ENCODE measurements at places on chromosomes 13 and 19.
A peak's percentile ranks its signal among the peaks of the same experiment; 100 is the strongest.

- no peak for DNase-seq
These were observed 81.8 kb downstream of the GGACT start for GRCh38 chr13:100506600-100507422.

DNA sequence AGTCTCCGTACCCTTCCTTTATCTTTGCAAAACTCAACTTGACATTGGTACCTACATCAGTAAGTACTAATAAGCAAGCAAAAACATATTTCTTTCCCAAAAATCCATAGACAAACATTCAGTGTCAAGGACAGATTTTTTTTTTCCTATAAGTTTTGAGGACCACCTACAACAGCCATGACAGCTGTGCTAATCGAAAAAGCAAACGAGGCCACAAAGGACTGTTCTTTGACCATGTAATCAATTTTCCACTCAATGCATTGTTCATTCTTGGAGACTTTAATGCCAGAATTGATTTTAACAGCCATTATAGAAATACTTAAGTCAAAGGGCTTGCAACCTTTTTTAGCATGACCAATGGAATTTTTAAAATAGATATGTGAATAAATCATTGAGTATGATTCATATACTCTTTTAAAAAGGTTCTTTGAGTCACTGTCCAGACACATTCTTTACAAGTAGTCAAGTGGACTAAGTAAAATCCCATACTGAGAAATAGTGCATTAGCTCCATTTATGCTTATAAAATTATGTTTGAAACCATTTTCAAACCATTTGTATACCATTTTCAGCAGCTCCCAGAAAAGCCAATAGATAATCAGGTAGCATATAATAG is 323.9 kb downstream of the MZT1 start:
- DNase-seq, result no peak

DNA sequence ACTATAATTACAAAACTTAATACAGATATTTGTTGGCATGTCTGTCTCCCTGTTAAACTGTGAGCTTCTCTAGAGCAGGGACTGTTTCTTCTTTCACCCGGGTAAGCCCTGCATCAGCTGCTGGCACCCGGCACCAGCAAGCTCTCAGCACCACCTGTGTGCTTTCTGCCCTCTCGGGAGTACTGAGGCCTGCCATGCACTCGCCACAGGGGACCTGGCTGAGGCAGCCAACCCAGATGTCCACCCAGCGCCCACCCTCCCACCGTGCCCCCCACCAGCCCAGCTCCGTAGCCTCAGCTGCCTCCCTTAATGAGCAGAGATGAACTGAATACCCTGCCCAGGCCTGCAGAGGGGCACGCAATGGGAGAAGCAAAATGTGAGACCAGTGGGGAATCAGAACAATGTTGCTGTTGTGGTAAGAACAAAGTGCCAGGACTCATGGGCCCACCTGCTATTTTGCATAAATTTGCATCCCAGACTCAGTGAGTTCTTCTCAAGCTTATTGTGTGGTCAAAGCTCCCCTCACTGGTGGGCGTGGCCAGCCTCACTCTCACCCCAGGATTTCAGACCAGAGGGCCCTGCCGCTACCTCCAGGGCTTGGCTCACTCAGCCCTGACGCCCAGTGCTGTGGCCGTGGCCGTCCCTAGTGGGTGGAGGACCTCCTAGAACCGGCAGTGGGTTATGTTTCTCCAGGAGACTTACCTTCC is 14.6 kb upstream of the SERPINE3 start:
- DNase-seq, result no peak

DNA sequence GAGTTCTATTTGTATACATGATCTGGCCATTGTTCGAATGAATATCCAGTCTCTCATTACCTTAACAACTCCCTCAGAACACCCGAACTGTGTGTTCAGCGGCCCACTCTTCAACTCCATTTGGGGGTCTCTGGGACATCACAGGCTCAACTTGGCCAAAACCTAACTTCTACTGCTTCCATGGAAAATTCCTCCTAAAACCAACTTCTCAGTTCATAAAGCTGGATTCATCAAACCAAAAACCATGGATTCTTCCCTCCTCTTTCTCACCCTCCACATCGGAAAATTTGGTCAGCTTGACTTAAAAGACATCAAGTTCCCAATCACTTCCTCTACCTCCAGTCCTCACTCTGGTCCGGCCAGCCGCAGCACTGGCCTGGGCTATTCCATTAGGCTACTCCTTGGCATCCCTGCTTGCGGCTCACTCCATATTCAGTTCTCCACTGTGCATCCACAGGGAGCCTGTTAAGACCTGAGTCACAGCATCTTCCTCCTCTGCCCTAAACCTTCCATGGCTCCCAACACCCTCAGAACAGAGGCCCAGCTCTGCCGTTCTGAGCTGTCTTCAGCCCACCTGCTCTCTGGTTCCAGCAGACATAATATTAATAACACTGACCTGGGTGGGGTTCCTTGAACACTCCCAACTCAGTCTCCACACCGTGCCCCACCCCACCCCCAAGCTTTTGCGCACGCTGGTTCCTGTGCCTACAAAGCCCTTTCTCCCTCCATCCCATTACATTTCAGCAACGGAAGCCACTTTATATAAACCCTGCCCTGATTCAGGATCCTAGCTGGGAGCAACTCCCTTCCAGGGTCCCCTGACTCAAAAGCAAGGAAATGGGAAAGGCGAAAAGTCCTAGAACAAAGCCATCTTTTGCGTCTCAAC is 1.1 kb downstream of the ZNF792 start:
- no peak for DNase-seq

GRCh38 chr13:46593398-46593797 is 40.4 kb downstream of the LRCH1 start:
- peak; percentile 64 for DNase-seq

- DNase-seq, result no peak
These were observed 207.9 kb upstream of the UFM1 start for GRCh38 chr13:38141792-38142191.

- no peak for DNase-seq
These were observed 13.3 kb downstream of the TSKS start for GRCh38 chr19:49749771-49750170.

DNA sequence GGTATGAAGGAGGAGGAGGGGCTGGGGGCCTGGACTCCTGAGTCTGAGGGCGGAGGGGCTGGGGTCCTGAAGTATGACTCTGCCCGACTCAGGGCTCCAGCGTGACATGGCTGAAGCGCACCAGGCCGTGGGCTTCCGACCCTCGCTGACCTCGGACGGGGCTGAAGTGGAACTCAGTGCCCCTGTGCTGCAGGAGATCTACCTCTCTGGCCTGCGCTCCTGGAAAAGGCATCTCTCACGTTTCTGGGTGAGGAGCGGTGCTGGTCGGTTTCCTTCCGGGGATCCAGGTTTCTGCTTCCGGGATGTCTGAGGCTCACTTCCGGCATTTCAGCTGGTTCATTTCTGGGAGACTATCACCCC is 1.2 kb downstream of the CPT1C start:
- no peak for DNase-seq

DNA sequence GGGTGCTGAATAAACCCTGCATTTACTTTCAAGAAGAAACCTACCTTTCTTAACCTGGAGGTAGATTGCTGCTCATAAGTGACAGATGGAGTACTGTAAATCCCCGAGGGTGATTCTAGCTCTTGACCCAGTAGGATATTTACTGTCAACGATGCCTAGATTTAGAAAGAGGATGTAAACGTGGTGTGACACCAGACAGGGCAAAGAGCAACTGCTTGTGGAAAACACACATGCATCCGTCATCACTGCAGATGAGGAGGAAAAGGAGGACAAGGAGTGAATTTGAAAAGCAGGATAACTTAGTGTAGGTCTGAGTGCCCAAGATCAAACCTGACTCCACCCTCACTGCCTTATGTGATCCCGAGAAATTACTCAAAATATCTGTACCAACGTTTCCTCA is 9.8 kb upstream of the CLN5 start:
- DNase-seq, result no peak

DNA sequence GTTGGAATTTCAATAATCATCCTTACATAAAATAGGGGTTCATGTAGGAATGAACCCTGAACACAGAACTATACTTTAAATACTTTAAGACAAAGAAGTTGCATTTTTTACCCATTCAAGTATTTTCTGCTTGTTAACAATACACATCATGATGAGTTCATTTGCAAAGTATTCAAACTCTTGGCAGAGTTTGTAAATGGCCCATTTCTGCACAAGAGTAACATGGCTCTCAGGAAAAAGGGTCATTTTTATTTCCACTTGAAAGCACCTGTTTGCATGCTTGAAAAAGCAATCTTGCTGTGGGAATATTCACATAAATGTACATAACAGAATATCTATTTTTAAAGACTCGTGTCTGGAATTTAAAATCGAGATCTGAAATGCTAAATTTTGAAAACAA is 18.1 kb downstream of the ESD start:
- no peak for DNase-seq

DNA sequence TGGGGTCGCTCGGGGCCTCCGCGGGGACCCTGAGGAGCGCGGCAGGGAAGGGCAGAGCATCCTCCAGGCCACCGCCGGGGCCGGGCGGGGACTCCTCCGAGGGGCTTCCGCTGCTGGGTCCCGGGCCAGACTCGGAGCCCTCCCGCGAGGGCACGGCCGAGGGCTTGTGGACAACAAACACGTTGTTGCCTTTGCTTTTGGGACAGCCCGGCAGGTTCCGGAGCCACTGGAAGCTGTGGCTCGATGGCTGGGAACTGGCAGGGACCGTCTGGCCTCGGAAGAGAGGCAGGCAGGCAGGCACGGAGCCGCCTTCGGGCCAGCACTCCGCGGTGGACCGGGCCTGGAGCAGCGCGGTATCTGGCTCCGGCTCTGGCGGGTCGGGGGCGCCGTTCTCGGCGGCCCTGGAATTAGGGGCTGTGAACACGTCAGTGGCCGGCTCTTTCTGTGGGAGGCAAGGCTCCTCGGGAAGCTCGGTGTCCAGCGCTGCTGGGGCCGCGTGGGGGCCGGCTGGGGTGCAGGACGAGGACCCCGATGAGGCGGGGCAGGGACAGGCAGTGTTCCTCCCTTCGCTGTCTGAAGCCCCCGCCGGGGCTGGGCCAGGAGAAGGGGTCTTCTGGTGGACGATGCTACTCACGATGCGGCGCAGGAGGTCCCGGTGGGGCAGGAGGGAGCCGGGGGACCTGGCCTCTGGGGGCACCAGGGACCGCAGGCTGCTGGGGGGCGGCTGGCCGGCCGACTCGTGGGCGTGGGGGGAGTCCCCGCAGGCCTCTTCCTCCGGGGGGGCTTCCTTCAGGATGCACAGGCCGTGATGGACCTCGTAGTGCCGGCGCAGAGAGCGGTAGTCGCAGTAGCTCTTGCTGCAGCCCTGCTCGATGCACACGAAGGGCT is 27.6 kb downstream of the ZNF541 start:
- peak; percentile 14 for DNase-seq

DNA sequence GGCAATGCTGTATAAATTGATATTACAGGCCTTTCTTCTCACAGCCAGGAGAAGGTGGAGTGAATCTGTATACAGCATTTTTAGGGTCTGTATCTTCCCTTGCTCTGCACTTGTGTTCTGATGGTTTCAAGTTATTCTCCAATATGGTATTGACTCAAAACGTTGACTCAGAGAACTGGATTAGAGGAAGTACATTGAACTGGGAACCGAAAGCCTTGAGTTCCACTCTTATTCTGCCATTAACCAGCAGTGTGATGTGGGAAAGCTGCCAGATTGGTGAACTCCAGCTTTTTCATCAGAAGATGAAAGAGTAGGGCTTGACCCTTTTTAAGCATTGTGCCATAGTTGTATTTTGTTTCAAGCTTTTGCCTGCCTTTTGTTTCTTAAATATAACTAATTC is 167.7 kb downstream of the SPRY2 start:
- no peak for DNase-seq

GRCh38 chr19:30784850-30785457 is 412.8 kb downstream of the ZNF536 start:
- DNase-seq, result peak; percentile 43

DNA sequence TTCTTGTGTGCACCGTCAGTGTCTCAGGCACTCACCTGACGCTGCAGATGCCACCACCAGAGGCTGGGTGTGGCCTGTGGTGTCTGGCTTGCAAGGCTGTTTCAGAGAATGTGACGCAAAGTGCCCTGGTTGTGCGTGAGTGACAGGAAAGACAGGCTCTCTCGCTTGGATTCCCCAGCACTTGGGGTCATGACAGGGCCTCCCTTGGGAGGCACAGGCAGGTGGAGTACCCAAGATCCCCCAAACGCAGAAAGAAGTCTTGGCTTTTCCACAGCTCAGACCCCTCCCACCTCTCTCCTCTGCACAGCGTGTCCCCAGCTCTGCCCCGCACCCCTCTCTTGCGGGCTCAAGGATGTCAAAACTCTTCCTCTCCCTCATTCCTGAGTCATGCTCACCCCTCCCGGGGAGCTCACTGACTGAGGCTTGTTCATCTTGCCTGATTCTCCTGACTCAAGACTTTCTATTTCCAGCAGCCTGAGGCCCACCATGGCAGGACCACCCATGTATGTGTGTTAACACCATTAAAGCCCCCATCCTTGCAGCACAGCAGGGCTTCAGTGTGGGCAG is 21.0 kb downstream of the DHX34 start:
- no peak for DNase-seq

- DNase-seq, result no peak
These were observed 24.5 kb downstream of the DIAPH3 start for GRCh38 chr13:60139272-60139671.

DNA sequence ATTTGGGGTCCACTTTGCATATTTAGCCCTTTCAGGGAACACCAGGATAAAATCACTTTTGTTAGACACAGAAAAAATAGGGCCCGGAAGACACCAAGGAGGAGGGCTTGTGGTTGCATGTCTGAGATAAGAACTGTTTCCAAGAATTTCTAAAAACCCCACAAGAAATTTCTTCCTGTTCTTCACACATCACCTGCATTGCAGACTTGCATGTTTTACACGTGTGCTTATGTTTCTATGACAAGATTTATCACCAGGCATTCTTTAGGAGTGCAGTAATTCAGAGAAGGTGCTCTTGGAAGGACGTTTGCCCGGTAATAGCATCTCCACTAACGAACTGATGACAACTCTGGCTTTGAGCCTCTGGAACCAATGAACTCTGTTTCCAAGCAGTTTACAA is 7.1 kb upstream of the ACTL9 start:
- DNase-seq, result no peak

GRCh38 chr19:35002037-35002535 is 2.0 kb downstream of the GRAMD1A start:
- no peak for DNase-seq

DNA sequence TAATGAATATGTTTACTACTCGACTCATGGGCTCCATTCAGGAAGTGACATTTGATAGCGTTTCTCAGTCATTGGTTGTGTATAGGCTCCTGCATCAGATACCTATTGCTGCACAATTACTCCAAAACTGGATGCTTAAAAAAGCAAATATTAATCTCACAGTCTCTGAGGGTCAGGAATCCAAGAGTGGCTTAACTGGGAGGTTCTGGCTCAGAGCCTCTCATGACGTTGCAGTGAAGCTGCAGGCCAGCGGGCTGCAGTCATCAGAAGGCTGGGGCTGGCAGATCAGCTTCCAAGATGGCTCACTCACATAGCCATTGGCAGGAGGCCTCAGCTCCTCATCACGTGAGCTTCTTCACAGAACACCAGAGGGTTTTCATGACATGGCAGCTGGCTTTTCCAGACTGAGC is 525.1 kb upstream of the NBEA start:
- no peak for DNase-seq

- DNase-seq, result peak; percentile 74
These were observed at the start of gene PKN1 for GRCh38 chr19:14432791-14433553. Gene PKN1 (plus strand): TSS chr19:14433306. CDS start chr19:14433522, 216 bp downstream.

All from activated naive CD8-positive, alpha-beta T cell treated with anti-CD3 and anti-CD28 coated beads for 36 hours (primary cell).